ENCODE measurements at places on chromosomes 2 and 18. TPM values are rescaled to one million over a fixed set of nuclear protein-coding genes. Genes with fewer than 3 reads are reported as not detected.

Gene HOXD8
- 182 TPM for polyA plus RNA-seq

DNA sequence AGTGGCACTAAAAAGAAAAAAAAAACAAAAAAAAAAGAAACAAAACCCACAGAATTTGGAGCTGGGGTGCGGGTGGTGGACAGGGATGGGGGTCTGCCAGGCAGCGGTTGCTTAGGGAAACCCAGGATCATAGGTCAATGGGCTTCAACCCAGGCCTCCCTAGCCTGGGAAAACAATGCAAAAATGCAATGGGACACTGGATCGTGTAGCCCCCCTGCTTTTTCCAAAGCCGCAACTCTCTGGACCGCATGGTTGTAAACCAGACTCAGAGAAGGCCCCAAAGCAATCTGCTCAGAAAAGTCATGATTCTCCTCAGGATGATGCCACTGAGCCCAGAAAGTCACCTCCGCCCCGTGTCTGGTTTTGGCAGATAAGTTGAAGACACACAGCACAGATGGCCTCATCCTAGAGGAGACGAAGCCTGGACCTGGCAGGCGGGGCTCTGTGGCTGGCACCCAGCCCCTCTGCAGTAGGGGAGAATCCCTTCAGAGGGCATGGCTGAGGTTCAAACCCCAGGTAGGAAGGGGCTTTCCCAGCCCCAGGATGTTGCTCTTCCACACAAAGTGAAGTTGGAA is 5.1 kb downstream of the DLX2 start:
- no peak for DNase-seq

Gene GALNT14
- polyA plus RNA-seq = 38.0 TPM

Gene ECEL1
- polyA plus RNA-seq = 18.8 TPM

GRCh38 chr2:14445670-14446069 is 186.8 kb upstream of the LRATD1 start:
- DNase-seq = no peak

Gene PAX3
- not detected for polyA plus RNA-seq

DNA sequence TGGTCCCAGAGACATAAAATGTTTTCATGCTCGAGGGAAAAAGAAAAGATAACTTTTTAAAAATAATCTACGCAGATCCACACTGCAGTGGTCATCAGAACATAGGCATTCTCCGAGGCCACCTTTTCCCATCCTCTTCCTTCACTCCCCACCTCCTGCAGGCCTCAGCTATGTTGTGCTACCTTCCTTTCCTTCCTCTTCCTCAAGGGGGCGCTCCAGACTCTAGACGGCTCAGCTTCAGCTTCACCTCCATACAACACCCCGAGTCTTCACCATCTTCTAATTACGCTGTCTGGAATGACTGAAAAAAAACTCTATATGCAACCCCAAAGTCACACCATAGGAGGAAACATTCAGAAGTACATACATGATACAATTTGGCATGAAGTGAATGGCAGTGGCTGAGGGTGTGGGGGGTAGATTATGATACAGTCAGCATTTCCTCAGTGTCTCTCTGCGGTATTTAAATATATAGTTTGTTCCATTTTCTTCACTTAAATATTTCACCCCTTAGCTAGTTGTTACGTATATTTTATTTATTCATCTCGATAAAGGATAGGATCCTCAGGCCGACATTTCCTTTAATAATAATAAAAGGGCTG is 583.6 kb downstream of the IRS1 start:
- peak; percentile 48 for DNase-seq

Gene PARD6G
- 15.2 TPM for polyA plus RNA-seq

GRCh38 chr18:23245461-23245860 is 110.2 kb downstream of the CABLES1 start:
- DNase-seq = no peak

GRCh38 chr2:232418056-232418455 is 11.4 kb downstream of the ALPG start:
- DNase-seq = no peak

GRCh38 chr2:96146153-96146880 is 1.1 kb upstream of the DUSP2 start:
- no peak for DNase-seq

DNA sequence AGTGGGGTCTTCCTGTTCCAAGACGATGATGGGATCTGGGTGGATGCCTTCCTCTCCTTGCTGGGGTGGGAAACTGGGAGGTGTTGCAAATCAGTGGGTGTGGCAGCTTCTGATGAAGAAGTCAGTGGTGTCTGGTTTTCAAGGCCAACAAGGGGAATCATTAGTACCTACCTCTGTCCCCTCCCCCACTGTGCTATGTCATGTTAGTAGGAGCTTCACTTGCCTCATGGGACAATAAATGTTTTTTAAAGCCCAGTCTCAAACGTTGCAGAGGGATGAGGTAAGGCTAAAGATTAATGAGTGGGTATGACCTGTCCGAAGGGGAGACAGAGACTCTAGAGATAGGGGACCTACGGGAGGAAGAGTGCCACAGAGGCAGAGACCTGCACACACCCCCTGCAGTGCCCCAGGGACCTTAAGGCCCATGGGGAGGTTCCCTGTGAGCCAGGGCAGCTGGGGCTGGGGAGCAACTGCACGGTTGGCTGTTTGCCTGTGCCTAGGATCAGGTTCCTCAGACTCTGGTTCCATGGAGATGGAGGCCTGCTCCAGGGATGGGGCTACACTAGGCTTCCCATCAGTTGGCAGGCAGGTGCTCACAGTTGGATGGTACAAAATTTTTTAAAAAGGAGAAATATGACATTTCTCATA is 37.8 kb upstream of the SLC1A4 start:
- no peak for DNase-seq

DNA sequence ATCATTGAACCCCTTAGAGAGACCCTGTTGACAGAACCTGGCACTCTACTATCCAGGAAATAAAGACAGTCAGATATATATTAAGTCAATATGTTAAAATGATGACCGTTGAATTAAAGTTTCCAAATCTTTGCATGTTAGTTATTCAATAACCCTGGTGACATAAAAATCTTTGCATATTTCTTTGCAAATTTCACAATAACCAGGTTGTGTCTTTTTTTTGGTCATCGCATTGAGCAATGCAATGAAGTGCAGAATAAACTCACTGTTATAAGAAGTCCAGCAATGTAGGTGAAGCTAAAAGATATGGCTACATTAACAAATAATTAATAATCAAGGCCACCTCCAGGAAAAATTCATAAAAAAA is 596.9 kb downstream of the NYAP2 start:
- no peak for DNase-seq

Gene MC5R
- 0.24 TPM for polyA plus RNA-seq

GRCh38 chr2:169001116-169001815 is 29.9 kb downstream of the ABCB11 start:
- DNase-seq = no peak

DNA sequence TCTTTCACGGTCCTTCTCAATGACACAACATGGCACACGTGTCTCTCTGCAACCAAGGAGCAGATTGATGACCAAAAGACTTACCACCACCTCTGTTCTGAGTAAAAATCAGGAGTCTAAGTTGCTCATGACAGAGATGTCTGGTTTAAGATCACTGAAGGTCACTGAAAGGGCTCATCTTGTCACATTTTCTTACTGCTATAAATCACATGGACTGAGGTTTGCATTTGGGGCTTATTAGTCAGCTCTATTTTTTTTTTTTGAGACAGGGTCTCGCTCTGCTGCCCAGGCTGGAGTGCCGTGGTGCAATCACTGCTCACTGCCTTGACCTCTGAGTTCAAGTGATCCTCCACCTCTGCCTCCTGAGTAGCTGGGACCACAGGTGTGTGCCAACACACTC is 19.4 kb downstream of the CFLAR start:
- no peak for DNase-seq

Gene TMEM178A
- polyA plus RNA-seq = 84.4 TPM

DNA sequence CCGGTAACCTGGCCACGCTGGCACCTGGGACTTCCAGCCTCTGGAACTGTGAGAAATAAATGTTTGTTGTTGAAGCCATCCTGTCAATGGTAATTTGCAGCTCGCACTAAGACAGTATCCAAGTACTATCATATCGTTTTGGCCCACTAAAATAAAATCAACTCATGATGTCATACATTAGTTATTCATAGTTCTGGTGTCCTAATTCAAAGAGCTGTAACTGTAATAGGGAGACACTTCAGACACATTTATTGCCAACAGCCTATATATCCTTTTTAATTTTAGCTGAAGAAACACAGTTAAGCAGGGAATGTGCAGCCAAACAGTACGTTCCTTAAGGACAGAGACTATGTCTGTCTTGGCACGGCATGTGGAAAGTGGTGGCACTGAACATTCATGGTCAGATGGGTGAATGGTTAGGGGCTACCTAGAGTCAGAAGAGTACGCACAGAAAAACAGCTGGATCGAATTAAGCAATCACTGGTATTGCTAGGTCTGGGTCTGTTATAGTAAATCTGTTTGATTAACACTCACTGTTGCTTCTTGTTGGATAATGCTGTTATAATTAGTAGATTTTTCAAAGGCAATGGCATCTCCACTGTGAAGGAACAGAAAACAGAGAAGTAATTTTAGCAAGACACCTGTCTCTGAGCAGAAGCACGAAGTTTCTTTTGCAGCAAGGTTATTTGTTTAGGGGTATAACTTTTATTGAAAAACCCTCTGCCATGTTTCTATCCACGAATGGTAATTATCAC is 41.3 kb upstream of the CREG2 start:
- no peak for DNase-seq

Gene LOXHD1
- 0.56 TPM for polyA plus RNA-seq

DNA sequence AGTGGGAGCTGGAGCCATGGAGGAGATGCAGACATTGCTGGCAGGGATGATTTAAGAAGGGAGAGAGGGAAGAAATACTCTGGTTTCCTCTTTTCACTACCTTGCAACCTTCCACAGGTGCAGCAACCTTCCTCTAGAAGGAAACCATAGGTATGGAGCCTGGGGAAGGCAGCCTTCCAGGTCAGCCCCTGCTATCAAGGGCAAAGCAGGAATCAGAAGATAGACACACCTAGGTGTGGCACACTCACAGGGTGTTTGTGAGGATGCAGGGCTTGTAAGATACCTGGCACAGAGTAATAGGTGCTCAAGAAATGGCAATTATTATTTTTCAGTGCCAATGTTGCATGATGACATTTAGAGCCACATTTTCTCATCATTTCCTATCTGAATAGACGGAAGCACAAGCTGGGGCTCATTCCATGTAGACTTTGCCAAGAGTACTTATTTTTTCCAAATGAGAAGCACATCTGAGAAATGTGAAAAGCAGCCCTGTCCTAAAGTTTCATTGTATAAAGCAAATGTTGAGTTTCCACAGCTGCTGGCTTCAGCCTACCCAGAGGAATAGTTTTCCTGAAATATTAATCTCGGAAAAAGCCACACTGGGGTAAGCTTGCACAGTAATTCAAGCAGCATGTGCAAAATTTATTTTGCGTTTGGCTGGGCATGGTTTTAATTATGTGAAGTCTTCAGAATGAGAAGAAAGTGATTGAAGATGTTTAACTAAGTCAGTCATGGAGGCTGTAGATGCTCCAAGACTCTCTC is 20.6 kb downstream of the EVA1A start:
- DNase-seq = no peak

All from left renal pelvis (tissue), 4 donors.